Stimulated activated CD4-positive, alpha-beta T cell treated with anti-CD3 and anti-CD28 coated beads, Interleukin-1b, Interleukin-23, amount 100 ng/mL, for 1 hour (primary cell): ENCODE measurements at places on chromosomes 11 and 22.

DNA sequence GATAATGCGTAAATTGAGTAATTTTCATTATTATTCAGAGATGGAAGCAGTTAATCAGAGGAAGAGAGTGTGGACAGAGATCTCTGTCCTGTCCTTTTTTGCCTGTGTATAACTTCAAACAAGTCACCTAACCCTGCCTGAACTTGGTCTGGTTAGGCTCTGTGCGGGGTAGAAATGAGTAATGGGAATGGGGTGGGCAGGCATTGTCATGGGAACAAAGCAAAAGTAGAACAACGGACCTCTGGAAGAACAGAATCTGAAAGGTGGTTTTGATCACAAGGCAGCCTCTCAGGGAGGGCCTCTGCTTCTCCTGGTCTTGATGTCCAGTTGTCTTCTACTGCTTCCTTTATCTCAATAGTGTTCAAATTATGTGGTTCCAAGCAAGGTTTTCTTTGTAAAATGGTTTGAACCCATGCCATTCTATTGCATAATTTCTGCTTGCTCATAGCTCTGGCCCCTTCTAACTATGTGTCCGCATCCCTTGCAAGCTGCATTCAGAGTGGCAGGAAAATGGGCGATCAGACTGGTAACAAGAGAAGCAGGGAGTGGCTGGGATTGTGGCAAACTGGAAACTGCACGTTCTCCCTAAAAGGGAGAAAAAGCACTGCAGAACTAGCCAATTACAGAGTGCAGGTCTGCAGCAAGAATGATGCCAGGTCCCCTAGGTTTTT is 76.1 kb downstream of the PRR5L start:
- no peak for DNase-seq

GRCh38 chr11:9571071-9571762 is 2.3 kb upstream of the WEE1 start:
- DNase-seq: no peak

GRCh38 chr11:127609025-127609773 is 608.6 kb upstream of the KIRREL3 start:
- no peak for DNase-seq

DNA sequence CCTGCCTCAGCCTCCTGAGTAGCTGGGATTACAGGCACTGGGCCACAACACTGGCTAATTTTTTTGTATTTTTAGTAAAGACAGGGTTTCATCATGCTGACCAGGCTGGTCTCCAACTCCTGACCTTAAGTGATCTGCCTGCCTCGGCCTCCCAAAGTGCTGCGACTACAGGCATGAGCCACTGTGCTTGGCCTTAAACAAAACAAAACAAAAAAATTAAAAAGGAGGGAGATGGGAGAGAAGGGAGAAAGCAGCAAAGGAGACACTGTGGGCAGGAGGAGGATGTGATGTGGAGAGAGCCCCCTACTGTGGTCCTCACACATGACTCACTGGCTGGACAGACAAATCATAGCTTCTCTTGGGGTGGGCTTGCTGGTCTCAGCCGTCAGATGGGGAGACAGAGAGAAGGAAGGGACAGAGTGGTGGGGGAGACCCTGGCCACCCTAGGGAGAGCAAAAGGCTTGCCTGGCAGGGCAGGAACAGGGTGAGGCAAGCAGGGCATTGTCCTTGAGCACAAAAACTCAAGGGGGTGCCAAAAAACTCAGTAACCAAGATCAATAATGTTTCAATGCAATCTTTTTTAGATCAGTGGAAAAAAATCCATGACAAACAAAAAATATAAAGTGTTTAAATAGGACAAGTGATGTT is 31.6 kb downstream of the TPST2 start:
- DNase-seq: no peak

DNA sequence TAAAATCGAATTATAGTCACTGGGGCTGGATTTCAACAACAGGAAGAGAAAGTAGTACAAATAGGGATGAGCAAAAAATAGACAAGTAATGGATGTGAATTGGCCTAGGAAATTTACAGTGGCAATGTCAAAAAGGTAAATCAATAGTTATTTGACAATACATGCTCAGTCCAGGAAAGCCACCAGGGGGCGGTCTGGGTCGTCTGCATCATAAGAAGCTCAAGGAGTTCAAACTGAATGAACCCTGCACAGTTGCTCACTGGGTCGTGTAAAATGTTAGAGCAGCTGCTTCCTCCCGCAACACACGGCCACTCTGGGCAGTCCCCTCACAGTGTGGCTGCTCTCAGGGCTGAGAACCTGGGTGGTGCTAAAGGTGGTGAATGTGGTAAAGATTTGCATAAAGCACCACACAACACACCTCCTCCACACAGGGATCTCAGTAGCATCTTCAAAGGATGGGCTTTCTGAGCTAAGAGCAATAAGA is 85.9 kb downstream of the ZNF280B start:
- DNase-seq: no peak

DNA sequence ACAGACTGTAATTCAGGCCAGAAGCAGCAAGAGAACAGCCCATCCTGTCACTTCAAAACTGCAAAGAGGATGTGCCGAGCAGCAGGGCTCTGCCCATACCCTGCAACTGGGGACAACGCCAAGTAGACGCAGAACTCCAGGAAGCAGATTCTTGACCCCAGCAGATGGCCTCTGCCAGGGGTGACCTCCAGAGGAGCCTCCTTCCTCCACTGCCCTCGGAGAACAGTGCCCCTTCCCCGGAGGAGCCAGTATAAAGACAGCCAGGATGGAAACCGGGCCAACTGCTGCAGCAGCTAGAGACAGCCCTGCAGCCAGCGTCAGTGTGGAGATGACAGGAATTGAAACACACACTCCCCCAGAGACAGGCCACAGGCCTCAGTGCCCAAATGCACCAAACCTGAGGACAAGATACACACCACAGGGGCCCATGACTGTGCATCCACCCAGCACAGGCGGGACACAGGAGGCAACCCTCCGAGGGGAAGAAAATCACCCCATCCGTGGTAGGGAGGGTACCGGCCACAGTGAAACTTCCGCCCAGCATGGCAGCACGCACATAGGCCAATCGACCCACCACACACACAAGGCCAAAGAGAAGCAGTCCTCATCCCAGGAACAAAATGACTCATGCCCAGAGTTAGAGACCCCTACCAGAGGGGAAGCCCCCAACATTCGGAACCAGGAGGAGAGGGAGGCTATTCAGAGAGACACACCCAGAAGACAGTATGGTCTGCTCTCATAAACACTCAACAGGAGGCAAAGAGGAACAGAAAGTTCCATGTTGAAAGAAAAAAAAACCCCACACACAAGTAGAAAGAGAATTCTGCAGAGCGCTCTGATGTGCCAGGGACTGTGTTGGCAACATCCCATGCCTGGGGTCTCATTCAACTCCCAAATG is 5.6 kb downstream of the AHNAK start:
- no peak for DNase-seq

DNA sequence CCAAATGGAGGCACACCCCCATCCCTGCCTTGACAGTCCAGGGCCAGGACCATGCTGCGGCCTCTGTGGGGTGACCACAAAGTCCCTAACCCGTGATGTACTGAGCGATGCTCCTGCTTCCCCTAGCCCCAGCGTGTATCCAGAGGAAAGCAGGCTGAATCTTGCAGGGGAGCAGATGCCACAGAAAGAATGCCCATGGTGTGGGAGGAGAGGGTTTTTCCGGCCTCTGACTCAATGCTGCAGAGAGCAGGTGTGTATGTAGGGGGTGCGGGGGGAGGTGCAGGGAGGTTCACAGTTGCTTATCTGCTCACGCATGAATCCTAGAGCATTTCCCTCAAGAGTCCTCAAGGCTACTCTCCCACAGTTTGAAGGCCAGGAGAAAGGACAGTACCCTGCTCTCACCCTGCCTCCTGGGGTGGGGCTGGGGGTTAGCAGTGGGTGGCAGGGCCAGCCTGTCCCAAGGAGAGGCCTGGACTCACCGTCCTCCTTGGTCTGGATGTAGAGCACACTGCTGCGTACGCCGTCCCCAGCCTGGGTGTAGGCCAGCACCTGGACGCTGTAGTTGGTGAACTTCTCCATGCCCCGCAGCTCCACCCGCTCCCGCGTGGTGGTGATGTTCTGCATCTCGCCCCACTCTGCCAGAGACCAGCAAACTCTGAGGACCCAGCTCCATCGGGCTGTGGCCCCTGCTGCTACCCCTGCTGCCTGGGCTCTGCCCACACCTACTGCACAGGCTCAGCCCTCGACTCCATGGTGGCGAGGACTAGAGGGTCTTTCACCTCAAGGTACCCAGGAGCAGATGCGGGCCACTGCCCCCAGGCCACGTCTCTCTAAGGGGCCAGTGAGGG is 130.8 kb downstream of the CEP164 start:
- DNase-seq: no peak

GRCh38 chr11:116454020-116454645 is 318.7 kb downstream of the BUD13 start:
- no peak for DNase-seq

DNA sequence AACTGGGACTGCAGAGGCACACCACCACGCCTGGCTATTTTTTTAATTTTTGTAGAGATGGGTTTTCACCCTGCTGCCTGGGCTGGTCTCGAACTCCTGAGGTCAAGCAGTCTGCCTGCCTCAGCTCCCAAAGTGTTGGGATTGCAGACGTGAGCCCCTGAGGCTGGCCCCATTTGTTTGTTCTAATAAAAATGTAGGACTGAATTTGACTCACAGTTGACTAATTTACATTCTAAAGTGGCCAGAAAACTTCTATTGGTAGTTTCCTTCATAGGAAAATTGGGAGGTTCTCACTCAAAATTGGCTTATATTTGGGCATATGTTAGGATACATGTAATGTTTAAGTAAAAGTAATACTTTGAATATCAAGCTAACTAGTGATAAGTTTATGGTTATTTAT is 35.0 kb downstream of the PPFIA1 start:
- no peak for DNase-seq

DNA sequence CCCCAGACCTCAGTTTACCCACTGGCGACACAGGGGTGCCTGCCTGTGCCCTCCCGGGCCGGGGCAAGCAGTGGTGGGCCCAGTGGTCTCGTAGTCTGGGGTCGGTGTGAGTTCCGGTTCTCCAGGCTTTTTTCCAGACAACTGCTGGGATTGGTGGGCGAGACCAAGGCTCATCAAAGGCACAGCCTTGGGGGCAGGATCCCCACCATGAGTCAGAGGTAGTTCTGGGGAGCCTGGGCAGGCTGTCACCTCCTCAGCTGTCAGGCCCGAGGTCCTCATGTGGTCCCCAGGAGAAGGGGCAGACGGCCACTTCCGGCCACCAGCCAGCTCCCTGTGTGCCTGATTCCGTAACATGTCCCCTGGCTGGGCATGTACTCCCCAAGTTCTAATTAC is 827 bp upstream of the MUC2 start:
- no peak for DNase-seq

DNA sequence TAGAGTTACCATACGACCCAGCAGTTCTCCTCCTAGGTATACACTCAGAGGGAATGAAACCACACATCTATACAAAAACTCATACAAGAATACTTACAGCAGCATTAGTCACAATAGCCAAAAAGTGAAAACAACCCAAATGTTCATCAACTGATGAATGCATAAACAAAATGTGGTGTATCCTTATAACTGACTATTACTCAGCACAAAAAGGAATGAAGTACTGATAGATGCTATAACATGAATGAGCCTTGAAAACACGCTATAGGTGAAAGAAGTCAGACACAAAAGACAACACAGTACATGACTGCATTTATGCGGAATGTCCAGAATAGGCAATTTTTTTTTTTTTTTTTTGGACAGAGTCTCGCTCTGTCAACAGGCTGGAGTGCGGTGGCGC is 23.1 kb downstream of the NCAPD3 start:
- DNase-seq: no peak

- DNase-seq: no peak
Observed at GRCh38 chr11:120441592-120441991, 70.0 kb upstream of the GRIK4 start.

DNA sequence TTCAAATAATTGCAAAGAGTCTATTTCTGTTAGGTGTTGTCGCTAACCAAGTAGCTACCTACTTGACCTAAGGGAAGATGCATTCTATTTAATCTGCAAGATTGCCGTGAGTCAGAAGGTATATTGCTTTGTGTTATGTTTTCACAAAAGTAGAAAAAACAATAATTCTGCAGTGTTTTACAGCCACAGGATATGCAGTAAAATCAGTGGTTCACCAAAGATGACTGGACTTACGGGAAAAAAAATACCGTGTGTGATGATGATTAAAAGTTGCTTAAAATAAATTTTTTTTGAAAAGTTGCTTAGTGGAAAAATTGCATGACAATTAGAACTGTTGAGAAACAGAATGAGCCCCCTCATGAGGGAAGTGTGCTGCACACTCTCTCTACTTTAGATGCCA is 209.1 kb downstream of the DDX10 start:
- DNase-seq: no peak

- no peak for DNase-seq
Observed at GRCh38 chr11:40104941-40105550, 1354.4 kb downstream of the LRRC4C start.

DNA sequence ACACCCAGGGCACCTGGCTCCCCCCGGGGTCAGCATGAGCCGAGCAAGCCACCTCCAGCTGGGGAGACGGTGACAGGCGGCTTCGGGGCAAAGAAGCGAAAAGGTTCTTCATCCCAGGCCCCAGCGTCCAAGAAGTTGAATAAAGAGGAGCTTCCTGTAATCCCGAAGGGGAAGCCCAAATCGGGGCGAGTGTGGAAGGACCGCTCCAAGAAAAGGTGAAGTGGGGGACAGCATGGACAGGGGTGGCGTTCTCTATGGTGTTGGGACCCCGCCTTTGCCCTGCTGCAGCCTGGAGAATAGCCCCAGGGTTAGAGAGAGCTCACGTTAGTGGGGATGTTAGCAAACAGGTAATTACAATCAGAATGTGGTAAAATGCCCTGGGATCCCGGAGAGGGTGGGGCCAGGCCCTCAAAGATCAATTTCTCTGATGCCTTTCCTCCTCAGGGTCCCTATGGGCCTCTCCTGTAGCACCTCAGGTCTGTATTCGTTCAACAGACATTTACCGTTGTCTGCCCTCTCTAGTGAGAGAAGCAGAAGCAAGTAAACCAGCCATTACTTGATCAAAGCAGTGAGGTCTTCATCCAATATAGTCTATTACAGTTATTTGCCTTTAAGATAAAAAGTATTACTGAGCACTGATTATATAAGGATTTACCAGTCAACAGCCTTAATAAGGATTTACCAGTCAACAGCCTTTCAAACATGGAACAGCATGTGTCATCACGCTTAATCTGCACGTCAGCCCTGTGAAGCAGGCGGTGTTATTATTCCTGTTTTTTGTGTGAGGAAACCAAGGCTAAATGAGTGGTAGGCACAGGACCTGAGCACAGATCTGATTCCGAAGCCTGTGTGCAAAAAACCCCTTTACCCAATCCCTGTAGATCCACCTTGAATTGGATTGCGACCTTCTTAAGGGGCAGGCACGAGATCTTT is 1.0 kb downstream of the CCDC86 start:
- DNase-seq: no peak
